ENCODE measurements at places on chromosomes 13 and 19.
A peak's percentile ranks its signal among the peaks of the same experiment; 100 is the strongest.

GRCh38 chr13:25604106-25604505, 232.3 kb downstream of the ATP8A2 start:
- DNase-seq: no peak

GRCh38 chr13:105920370-105920769, 615.1 kb downstream of the EFNB2 start:
- DNase-seq: no peak

DNA sequence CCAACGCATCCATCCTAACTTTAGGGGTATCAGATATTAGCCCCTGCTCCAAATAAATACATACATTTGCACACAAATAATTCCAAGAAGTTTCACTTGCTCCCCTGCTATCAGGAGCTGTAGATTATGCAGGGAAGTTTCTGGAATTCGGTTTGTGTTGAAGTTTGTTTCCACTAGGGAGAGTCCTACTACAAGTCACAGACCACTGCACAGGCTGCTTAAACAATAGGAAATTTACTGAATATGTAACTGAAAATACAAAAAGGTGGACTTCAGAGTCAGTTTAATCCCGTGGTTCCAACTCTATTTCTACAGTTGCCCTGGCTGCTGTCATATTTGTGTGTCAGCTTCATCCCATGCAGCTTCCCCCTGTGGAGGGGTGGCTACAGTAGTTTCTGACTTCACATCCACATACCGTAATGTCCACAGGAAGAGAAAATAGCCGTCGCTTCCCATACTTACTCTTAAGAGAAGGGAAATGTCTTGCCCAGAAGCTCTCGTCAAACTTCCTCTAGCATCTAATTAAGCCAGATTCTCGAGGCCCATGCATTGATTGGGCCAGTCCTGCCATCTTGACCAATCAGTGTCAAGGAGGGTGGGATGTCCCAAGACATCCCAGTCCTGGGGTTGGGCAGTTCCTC, 286.6 kb downstream of the COG6 start:
- DNase-seq: no peak

DNA sequence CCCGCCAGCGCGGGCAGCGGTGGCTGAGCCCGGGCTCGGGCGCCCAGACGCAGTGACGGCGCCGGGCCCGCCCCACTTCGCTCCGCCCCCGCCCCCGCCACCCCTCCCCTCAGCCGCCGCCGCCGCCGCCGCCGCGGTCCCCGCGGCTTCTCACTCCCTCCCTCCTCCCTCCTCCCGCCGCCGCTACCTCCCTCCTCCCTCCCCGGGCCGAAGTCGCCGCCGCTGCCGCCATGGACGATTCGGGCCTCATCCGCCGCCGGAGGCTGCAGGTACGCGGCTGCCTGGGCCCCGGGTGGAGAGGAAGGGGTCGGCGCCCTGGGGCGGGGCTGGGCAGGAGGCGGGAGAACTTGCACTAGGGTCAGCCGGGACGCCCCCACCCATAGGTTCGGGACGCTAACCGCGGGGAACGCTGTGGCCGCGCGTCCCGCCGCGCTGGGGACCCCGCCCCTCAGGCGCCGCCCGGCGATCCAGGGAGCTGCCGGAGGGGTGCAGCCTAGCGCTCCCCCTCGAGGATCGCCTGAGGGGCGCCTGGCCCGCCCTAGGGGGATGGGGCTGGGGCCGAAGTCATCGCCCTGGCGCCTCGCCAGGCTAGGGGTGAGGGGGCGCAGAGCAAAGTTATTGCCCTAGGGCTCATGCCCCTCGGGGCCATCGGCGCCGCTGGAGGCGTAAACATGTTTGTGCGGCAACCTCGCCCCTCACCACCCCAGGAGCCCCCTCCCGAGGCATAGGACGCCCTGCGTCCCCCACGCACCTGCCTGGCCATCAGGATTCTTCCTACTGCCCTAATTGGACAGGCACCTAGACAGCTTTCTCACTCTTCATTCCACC, 427 bp downstream of the RTBDN start:
- DNase-seq: no peak

DNA sequence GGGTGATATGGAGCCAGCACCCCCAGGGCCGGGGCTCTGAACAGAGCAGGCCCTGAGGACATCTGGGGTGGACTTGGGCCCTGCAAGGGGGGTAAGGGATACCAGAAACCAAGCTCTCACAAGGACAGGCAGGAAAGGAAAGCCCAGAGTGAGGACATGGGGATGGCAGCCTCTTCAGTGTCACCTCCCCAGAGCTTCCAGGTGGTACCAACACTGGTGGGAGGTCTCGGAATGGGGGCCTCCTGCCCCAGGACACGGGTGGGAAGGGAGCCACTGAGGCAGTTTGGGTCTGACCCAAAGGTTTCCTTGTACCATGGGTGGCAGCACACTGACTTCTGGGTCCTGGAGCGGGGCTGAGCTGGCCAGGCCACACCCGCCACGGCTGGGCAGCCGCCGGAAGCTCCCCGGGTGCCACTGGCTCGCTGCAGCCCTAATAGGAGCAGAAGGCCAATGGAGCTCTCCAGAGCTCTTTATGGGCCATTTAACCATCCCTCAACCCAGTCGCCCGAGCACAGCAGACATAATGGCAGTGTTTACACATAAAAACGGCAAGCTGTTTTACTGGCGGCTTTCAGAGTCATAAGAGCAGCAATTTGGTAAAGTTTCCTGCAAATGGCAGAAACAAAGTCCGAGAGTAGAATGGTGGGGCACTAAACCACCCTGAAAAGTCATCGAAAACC, 59.3 kb downstream of the PEPD start:
- peak; percentile 56 for DNase-seq
